ENCODE measurements at places on chromosomes 13 and 19.

DNA sequence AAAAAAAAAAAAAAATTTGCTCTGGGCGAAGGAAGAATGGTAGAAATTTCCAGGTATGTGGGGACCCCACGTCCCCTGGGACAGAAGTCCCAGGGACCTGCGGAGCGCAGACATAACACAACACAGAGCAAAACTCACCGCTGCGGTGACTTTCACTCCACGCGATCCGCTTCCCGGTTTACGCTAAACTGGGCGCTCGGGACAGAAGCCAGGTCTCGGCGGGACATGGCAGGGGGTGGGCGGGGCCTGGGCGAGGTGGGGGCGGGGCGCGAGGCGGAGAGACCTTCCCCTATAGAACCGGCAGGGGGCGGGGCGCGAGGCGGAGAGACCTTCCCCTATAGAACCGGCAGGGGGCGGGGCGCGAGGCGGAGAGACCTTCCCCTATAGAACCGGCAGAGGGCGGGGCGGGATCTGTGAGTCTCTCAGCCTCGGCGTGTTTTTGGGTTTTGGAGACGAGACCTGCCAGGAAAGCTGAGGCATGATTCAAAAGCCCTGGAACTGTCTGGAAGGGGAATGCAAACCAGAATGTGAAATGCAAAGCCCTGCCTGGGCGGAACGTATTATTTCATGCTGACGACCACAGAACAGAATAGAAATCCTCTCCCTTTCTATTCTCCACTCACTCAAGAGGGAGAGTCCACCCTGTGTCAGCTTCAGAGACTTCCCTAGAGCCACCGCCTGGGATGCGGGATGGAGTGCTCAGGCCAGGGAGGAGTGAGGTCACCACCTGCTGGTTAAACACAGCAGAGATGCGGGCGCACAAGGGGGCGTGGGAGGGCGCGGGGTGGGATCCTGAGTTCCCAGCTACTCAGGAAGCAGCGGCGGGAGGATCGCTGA is 20.2 kb upstream of the ERVV-1 start:
- peak; percentile 83 for DNase-seq

GRCh38 chr19:14000691-14001375 is 5.3 kb downstream of the RFX1 start:
- DNase-seq: no peak

DNA sequence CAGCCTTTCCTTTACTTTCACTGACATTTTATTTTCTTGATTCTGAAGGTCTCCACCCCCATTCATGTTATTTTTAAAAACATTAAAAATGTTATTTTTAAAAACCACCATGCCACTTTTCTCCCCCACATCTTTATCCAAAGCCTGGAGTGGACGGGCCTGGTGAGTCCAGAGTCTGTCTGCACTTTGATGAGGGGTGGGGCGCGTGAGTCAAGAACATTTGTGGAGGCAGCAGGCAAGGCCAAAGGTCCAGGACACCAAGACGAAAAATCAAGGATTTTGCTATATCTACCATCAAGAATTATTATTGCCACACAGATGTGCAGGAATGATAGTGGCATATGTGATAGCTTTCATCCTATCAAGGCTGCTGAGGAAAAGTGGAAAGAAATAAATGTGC is 224.9 kb downstream of the FGF9 start:
- DNase-seq: no peak

GRCh38 chr13:110581506-110582185 is 20.1 kb upstream of the RAB20 start:
- DNase-seq: no peak

DNA sequence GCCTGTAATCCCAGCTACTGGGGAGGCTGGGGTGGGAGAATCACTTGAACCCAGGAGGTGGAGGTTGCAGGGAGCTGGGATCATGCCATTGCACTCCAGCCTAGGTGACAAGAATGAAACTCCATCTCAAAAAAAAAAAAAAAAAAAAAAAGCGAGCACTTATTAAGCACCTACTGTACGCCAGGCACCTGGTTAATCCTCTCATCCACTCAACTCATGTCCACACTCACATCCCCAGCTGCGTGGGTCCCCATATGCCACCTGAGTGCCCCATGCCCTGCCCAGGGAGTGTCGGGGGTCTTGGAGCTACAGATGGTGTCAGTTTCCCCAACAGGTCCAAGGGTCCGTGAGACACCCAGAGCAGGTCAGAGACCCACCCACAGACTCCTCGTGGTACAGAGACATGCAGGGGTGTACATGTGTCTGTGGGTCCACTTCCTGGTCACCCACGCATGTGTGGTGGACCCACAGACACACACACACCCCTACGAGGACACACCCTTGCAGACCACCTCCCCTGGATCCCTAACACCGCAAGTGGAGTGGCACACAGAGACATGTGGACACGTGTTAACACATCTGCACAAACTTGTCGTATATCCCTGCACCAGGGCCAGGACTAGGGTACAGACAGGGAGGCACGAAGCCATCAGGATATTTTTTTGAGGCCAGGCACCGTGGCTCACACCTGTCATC is 3.5 kb downstream of the INSL3 start:
- no peak for DNase-seq

DNA sequence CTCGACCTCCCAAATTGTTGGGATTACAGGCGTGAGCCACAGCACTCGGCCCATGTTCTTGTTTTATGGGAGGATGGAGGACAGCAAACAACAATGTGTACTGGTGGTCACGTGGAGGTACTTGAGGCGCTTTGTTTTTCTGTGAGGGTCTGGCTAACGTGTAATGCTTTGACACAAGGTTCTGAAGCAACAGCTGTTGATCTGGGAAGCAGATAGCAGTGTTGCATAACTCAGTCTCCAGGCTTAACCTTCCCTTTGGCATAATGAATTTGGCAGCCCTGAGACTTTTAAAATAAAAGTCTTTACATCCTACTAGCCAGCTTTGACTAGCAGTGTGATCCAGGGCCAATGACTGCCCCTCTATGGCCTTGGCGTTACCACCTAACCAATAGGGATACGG is 6.9 kb upstream of the ZNF580 start:
- no peak for DNase-seq

- no peak for DNase-seq
Measured at GRCh38 chr13:76822698-76823267, 63.4 kb downstream of the KCTD12 start.

DNA sequence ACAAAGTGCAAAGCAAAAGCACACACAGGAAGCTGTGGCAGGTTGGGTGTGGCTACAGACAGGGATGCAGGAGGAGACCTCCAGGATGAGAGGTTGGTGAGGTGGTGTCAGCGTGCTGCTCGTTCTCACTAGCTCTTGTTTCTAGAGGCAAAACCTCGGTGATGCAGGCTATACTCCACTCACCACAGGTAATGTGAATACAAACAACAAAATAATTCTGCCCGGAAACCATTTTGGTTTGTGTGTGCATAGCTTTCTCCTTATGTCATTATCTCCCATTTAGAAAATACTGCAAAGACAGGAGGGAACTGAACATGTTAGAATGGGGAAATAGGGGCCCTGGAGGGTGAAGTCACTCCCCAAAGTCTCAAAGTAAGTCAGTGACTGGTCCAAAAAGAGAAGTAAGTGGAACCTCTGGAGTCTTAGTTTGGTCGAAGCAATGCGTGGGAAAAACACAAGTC is 9.4 kb downstream of the LCP1 start:
- DNase-seq: peak; percentile 59

DNA sequence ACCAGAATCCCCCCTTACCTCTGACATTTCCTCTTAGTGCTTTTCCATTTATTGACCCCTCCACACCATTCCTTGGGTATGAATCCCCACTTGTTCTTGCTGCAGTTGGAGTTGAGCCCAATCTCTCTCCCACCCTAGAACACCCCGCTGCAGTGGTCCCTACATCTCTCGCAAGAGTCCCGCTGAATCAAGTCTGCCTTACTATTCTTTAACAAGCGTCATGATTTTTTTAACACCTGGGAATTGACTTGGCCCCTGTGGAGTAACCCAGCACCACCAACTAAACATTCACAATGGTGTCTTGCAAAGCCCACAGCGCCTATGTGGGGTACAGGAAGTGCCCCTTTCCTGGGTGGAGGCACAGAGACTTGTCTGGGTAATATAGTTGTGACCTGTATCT is 13.2 kb upstream of the ZNF599 start:
- no peak for DNase-seq

DNA sequence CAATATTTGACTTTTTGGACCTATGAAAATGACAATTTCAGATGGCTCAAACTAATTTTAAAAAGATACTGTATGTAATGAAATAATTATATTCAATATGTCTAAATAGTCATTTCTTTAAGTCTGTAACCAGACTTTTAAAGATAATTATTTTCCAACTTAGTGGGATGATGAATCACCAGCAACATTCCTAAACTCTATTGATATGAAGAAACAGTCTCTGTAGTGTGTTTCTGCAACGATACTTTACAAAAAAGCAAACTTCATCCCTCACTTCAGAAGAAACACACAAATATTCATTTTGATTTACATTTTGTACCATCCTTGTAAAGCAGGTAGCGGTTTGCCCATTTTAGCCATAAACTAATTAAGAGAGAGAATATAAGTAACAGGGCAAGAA is 417.4 kb downstream of the EFNB2 start:
- DNase-seq: no peak

DNA sequence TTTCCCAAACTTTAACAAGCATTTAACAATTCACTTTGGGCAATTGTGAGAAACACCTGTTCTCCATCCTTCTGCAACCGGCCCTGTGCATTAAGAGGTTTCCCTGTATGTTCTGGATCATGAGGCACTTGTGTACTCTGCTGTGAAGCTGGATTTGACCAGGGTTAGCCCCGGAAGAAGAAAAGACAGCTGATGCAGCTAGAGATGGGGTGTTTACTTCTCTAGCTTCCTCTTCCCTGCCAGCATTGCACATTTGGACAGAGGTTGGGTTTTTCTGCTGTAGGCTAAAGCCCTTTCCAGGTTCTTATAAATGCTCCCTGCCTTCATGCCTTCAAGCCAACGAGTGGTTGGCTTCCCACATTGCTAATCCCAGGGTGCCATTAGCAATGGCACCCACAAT is 20.9 kb downstream of the MBD3L2B start:
- DNase-seq: no peak

- DNase-seq: no peak
Measured at GRCh38 chr19:36972571-36972970, 56.4 kb downstream of the ZNF568 start.

- no peak for DNase-seq
Measured at GRCh38 chr13:36131222-36131930, at the start of gene DCLK1. TSS of gene DCLK1 (minus strand) at chr13:36131382.

DNA sequence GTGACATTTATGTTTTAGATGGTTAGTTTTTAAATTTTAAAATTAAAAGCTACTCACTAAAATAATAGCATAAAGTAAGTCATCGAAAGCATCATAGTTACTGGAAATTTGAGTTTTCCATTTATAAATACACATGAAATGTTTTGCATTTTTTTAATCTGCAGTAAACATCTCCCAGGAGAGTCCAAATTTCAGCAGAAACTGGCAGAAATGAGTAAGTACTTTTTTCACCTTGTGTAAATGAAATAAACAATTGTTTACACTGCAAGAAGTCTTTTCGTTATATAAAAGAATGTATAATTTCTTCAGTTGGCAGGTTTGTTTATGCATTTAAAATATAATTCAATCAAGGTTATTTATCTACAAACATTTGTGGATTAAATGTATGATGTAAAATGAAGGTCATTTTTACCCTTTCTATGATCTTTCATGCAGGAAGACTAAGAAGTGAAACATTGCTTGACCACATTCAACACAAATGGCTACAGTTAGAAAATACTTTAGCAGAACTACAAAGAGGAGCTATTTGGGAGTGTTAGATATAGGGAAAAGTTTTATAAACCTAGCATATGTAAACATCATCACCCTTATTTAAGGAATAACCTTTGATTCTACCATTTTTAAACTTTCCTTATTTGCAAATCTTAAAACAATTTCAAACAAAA is 55.6 kb downstream of the RCBTB2 start:
- no peak for DNase-seq

DNA sequence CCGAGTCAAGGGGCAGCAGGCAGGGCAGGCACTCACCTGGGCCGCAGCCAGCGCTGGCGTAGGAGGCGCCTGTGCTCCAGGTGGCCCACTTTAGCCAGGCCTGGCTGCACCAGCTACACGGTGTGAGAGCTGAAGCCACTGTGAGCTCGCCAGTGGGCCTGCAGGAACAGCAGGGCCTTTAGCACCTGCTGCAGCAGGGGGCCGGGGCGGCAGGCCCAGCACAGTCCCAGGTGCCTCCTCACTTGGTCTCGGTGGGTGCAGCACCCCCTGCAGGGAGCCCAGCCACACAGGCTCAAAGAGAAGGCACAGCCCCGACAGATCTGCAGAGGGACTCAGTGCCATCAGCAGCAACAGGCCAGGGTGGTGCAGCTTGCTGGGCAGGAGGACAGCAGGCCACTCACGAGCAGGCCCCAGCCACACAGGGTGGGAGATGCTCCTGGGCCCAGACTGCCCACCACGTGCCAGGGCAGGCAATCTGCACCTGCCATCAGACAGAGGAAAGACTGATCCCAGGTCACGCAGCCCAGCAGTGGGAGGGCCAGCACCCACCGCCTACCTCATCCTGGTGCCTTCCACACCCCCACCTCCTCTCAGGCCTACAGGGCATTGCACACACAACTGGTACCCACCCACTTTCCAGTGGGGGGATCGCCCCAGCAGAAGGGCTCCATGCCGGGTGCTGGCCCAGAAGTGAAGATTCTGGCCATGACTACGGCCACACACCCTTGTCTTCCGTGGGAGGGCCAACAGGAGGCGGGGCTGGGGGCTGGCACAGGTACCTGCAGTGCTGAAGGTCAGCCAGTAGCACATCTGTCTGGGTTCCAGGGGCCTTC is 15.8 kb downstream of the ARHGAP33 start:
- DNase-seq: no peak

DNA sequence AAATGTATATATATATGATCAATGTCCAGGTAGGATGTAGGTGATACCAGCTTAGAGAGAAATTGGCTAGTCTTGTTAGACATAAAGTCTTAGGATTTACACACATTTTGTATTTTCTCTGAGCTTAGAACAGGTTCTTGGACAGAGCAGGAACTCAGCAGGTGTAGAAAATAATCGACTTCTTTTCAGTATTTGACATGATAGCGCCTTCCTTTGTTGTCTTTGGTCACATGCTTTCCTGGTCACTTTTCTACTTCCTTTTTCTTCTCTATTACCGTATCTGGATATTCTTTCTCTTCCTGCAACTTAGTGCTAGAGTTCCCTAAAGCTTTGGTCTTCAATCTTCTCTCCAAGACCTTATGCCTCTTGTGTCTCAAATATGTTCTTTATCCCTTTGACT is 107.4 kb downstream of the LRCH1 start:
- no peak for DNase-seq

DNA sequence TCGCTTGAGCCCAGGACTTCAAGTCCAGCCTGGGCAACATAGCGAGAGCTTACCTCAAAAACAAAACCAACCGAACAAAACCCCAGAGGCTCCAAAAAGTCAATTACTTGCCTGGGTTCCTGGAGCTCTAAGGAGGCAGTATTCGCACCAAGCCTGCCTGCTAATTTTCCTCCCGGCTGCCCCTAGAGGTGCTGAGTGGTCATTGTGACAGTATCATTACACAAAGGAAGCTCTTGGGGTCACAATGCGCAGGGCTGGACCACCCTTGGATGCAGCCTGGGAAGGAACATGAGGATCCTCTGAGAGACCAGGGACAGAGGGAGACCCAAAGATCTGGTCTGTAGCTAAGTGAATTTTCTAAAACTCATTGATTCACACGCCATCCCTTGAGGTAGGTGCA is 8.5 kb upstream of the PEX11G start:
- DNase-seq: no peak

GRCh38 chr19:57927587-57927986 is 7.6 kb downstream of the ZNF418 start:
- DNase-seq: no peak

GRCh38 chr19:17391371-17392151 is 2.4 kb downstream of the CCDC194 start:
- DNase-seq: no peak

GRCh38 chr13:21897161-21897560 is 226.3 kb downstream of the FGF9 start:
- no peak for DNase-seq

Data from CD4-positive, alpha-beta T cell treated with Interferon gamma for 1 hour (primary cell).